Mammary epithelial cell (primary cell): ENCODE measurements at places on chromosomes 4 and X.

DNA sequence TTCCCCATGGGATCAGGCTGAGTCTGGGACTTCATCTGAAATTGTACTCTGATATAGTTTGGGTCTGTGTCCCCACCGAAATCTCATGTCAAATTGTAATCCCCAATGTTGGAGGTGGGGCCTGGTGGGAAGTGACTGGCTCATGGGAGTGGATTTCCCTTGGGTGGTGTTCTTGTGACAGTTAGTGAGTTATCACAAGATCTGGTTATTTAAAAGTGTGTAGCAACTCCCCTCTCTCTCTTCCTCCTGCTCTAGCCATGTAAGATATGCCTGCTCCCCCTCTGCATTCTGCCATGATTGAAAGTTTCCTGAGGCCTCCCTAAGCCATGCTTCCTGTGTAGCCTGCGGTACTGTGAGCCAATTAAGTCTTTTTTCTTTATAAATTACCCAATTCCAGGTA is 61.0 kb downstream of the RASGEF1B start:
- DNase-seq = no peak

DNA sequence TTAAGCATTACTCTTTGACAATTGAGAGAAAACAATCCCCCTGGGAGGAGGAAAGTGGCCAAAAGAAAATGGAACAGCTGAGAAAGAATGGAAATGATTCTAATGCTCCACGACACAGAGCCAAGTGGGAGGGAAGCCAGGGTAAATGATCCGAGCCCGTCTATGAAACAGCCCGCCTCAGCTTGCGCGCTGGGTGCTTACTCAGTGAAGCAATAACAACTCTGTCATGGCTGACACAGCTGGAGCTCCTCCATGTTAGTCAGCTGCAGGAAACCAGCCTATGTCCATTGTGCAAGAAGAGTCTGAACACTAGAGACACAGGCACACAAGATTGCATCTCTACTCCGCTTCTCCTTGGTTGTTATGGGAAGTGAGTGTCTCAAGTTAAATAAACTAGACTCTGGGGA is 19.3 kb downstream of the NOA1 start:
- peak; percentile 83 for DNase-seq

GRCh38 chrX:133697656-133698055 is 282.4 kb upstream of the GPC4 start:
- DNase-seq = no peak

DNA sequence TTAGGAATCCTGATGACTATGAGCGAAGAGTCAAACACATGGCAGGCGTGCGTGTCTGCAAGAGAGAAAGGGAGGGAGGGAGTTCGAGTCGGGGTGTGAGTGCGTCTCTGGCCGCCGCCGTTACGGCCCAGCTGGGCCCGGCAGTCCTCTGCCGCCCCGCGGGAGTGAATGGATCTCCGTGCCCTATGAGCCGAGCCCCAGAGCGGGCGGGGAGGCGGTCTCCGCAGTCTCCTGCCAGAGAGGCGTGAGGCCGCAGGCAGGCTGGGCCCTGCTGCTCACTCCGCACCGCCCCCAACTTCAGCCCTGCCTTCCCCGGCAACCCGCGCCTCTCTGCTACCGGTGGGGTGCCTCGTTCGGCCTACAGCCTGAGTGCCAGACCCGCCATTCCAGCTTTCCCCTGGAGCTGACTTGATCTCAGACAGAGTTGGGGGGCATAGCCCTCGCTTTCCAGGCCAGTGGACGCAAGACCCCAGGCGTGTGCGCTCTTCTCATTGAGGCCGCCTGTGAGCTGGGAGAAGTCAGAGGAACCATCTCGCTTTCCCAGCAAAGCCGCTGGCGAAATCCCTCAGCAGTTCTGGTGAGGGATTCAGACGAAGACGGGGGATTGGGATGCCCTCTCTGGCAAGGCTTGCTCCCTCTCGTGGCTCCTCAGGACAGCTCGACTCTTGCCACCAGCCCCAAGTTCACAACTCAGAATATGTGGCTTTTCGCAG is 1.4 kb downstream of the SLC16A2 start:
- peak; percentile 54 for DNase-seq

DNA sequence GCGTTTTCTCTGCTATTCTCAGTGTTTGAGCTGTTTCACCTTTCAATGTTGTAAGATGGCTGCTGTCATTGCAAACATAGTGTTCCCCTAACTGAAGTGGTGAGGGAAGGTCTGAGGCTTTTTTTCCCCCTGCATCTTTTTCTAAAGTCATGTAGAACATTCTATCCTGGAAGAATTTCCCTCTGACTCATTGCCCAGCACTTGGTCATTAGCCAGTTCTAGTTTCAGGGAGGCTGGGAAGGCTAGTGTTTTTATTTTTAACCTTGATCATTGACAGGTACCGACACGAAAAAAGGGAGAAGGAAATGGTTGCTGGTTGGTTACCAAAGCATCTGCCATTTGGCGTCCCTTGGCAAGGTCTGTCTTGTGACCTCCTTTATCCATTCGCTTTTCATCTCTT is 6.6 kb downstream of the LANCL3 start:
- peak; percentile 84 for DNase-seq

GRCh38 chr4:129966175-129966574 is 870.2 kb downstream of the C4orf33 start:
- DNase-seq = no peak

DNA sequence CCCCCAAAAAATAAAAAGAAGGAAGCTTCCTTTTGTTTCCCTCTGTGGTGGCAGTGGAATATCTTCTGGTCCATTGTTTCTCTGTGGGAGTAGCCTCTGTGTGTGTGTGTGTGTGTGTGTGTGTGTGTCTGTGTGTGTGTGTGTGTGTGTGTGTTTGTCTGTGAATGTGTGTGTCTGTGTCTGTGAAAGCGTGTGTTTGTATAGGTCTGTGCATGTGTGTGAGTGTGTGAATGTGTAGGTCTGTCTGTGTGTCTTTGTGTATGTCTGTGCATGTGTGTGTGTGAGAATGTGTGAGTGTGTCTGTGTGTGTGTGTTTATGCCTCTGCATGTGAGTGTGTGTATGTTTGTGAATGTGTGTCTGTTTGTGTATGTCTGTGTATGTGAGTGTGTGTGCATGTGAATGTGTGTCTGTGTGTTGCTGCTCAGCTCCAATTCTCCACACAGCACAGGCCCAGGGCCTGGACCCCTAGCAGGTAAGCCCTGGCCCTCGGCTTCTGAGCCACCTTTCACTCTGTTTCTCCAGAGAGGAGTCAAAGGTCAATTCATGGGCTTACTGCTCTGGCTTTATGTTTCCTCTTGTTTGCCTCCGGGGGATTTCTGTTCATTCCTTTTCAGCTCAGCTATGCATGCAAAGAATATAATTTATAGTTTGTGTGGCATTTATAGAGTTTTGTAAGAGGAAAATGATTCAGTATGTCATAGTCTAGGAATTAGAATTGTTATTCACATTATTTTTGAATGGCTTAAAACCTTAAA is 89.8 kb downstream of the UCHL1 start:
- no peak for DNase-seq

- peak; percentile 68 for DNase-seq
Observed at GRCh38 chr4:113645771-113646441, 115.6 kb downstream of the CAMK2D start.

DNA sequence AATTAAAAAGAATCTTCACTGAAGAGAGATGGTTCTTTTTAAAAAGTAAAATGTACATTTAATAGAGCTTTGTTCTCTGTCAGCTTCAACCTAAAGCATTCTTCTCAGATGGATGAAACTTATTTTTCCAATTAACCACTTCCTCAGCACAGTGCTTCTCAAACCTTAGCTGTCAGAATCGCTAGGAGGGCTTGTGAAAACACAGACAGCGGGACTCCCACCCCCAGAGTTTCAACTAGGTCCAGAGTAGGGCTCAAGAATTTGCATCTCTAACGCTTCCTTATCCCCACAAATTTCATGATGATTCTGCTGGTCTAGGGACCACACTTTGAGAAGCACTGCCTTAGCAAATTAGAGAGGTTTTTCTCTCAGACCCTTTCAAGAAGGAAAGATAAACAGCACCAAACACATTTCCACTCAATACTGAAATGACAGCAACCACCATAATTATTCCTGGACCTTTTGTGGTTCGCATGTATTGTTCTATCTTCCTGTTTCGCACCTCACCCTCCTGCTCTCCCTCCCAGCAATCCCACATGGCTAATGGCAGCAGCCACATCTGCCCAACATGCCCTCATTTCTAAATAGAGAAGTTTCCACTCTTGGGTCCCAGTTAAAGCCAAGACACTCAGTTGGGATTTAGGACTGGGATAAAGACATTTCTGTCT is 73.2 kb downstream of the ZNF827 start:
- DNase-seq = no peak

GRCh38 chrX:87636533-87636932 is 118.9 kb downstream of the KLHL4 start:
- DNase-seq = no peak

GRCh38 chr4:113455061-113455460 is 306.5 kb downstream of the CAMK2D start:
- no peak for DNase-seq

GRCh38 chr4:9942921-9943600 is 78.2 kb downstream of the SLC2A9 start:
- DNase-seq = no peak
